Neural crest cell (in vitro differentiated cells): ENCODE measurements at places on chromosomes 1 and 21. TPM values are rescaled to one million over a fixed set of nuclear protein-coding genes. Genes with fewer than 3 reads are reported as not detected.

Gene SLC22A15
- total RNA-seq = 1.8 and 2.3 TPM in 2 replicates

DNA sequence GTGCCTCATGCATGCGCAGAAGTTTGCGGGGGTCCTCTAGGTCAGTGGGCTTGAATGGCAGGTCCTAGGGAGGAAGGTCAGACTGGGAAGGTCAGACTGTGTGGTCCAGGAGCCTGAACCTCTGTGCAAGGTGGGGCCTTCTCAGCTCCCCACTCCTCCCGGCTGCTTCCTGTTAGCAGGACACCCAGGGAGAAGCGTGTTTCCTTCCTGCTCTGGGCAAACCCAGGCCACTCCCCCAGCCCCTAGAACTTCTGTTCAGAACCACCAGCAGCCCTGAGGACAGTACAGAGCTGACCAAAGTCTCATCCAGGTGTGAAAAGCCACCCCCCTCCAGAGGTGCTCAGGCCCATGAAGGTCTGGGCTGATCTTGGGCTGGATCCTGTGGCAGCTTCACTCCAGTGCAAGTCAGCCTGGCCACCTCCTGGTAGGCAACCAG, 29.9 kb downstream of the NAV1 start:
- no peak for DNase-seq

DNA sequence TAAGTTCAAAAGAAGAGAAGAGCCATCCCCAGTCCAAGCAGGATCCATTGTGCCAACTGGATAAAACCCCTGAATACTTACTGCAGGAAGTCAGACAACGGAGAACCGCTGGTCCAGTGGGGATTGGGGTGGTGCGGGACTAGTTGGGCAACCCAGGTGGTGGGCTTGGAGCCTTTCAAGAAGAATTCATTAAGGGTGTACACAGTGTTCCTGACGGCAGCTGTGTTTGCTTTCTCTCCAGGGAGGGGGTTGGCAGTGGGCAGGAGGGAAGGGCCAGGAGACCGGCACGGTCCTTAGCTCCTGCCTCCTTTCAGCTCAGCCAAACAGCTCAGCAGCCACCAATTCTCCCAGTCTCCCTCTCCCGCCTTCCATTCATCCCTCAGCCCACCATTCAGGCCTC, 7.1 kb upstream of the CDK18 start:
- no peak for DNase-seq

- no peak for DNase-seq
Observed at GRCh38 chr1:167373398-167373797, 144.9 kb downstream of the CD247 start.

Gene TFF2
- total RNA-seq = not detected in 2 replicates

Gene NPHS2
- total RNA-seq = not detected in 2 replicates

Gene GIPC2
- not detected in 2 replicates for total RNA-seq
